ENCODE measurements at places on chromosomes 12 and 14.
A peak's percentile ranks its signal among the peaks of the same experiment; 100 is the strongest.

GRCh38 chr14:32201193-32201815 lies 541 bp upstream of the RNU6-7 start:
- peak; percentile 30 for DNase-seq

DNA sequence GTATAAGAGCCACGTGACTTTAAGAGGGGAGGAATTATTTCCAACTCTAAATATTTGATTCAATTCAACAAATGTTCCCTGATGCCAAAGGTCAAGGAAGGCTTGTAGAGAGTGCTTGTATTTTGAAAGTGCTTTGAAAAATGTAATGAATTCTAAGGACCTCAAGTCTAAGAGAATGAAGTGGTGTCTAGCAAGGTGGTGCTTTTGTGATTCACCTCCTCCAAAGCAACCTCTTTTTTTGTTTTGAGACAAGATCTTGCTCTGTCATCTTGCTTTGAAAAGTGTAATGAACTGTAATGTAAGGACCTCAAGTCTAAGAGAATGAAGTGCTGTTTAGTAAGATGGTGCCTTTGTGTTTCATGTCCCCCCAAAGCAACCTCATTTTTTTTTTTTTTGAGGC lies 13.7 kb downstream of the AK7 start:
- DNase-seq, result no peak

DNA sequence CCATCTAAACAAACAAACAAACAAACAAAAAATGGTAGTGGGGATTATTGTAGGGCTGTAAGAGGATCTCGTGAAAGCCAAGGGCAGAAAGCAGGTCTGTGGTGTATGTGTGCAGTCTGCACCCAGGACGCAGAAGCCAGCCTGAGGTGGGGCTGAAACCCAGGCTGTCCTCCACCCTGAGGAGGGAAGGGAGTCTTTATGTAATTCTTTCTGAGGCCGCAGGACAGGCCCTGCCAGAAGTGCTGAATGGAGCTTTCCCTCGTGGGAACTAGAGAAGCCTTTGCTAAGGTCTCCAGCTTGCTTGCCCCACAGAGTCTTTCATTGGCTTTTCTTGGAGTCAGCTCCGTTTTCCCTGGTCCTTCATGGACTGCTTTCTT lies 27.7 kb downstream of the SLC17A8 start:
- DNase-seq, result no peak

DNA sequence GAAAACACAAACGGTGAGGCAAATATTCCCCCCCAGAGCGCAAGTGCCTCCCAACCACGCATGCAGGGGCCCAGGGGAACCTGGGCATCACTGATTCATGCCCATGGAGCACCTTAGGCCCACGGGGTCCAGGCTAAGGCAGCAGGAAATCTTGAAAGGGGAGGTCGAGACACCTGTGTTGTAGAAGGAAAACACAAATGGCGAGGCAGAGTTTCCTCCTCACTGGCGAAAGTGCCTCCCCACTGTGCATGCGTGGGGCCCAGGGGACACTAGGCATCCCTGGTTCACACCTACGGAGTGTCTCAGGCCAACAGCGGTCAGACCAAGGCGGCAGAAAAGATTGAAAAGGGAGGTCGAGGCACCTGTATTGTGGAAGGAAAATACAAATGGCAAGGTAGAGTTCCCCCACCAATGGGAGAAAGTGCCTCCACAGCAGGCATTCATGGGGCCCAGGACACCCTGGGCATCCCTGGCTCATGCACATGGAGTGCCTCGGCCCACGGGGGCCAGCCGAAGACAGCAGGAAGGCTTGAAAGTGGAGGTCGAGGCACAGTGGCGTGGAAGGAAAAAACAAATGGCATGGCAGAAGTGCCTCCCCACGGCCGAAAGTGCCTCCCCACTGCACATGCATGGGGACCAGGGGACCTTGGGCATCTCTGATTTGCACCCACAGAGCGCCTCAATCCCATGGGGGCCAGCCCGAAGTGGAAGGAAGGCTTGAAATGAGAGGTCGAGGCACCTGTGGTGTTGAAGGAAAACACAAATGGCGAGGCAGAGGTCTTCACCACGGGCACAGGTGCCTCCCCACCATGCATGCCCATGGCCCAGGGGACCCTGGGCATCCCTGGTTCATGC lies 368.8 kb downstream of the ALG10 start:
- DNase-seq, result no peak
